ENCODE measurements at places on chromosomes 4 and X. TPM values are rescaled to one million over a fixed set of nuclear protein-coding genes. Genes with fewer than 3 reads are reported as not detected.

Gene TREX2
- 1.6 TPM for total RNA-seq

- no peak for DNase-seq
Measured at GRCh38 chr4:102563000-102563399, 61.8 kb downstream of the NFKB1 start.

Gene PPEF2
- not detected for total RNA-seq

- DNase-seq: no peak
Measured at GRCh38 chrX:67546496-67547423, 2.9 kb downstream of the AR start.

DNA sequence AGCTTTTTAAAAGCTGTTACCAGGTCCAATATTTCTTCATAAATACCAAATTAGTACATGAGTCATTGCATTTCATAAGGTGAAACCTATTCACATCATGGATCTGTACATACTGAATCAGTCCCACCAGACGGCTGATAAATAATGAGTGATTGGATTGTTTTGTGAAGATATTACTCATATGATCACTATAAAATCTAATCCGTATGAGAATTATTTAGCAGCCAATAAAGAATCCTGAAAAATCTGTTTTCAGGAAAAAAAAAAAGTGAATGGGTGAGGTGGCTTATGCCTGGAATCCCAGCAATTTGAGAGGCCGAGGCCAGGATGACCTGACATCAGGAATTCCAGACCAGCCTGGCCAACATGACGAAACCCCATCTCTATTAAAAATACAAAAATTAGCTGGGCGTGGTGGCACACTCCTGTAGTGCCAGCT is 438.1 kb downstream of the INPP4B start:
- DNase-seq: no peak

DNA sequence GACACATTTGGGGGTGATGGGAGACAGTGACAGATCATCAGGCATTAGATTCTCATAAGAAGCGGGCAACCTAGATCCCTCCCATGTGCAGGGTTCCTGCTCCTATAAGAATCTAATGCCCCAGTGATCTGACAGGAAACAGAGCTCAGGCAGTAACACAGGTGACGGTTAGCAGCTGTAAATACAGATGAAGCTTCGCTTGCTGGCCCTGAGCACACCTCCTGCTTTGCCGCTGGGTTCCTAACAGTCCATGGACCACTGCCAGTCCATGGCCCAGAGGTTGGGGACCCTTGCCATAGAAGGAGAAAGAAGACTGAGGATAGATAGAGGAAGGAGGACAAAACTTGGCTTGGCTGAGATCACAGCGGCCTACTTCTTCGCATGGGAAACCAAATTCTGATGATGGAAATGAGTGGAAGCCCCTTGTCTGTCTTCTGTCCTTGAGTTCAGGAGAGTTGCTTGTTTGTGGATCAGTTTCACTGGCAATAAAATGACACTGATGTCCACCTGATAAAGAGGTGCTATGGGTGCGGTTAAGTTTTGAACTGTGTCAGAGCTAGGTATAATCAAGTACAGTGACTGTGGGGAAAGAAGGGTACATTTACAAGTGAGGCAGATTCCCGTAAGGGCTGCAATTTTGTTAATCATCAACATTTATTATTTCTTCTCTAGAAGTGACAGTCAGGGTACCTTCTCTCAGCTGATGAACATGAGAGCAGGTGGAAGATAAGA is 1.7 kb upstream of the TIFA start:
- no peak for DNase-seq

Gene SLC34A2
- total RNA-seq: not detected
